Activated T-helper 2 cell treated with anti-CD3 and anti-CD28 coated beads, Interferon-gamma antibody, Interleukin-2, Interleukin-4, amounts not matched to agents 10 μg/mL and 5 μg/mL and 100 μg/mL, durations not matched to agents 14 hours and 24 hours and 36 hours (primary cell): ENCODE measurements at places on chromosomes 6 and 20. TPM values are rescaled to one million over a fixed set of nuclear protein-coding genes. Genes with fewer than 3 reads are reported as not detected.

Gene PNPLA1
- not detected in 2 replicates for total RNA-seq

Gene OPN5
- not detected in 2 replicates for total RNA-seq

- no peak for DNase-seq
Observed at GRCh38 chr20:47244451-47244850, 112.0 kb downstream of the ZMYND8 start.

GRCh38 chr6:153840039-153840850, 198.8 kb upstream of the OPRM1 start:
- DNase-seq = no peak

GRCh38 chr6:28658475-28659249, 133.0 kb downstream of the GPX5 start:
- DNase-seq = no peak
